ENCODE measurements at places on chromosomes 2 and 18. TPM values are rescaled to one million over a fixed set of nuclear protein-coding genes. Genes with fewer than 3 reads are reported as not detected.

GRCh38 chr18:36567800-36568199, 261.0 kb downstream of the TPGS2 start:
- no peaks in the 10 kb centered on the region for H3K27me3 ChIP-seq
- H3K4me1 ChIP-seq = no peaks in the 10 kb centered on the region
- no peaks in the 10 kb centered on the region for H3K36me3 ChIP-seq
- no peak for DNase-seq

GRCh38 chr2:218086478-218086877, 17.4 kb downstream of the RUFY4 start:
- H3K27me3 ChIP-seq = no peaks in the 10 kb centered on the region
- H3K4me3 ChIP-seq = no peak overlapping the region
- no peak for DNase-seq
- no peak overlapping the region for H3K27ac ChIP-seq
- H3K4me1 ChIP-seq = no peaks in the 10 kb centered on the region

- H3K4me1 ChIP-seq = peaks cover 7% of the 10 kb centered on the region
- no peaks in the 10 kb centered on the region for H3K27me3 ChIP-seq
- H3K27ac ChIP-seq = peak overlapping the region; percentile 30
- H3K36me3 ChIP-seq = no peaks in the 10 kb centered on the region
These were observed 28.9 kb downstream of the KCNF1 start for GRCh38 chr2:10940596-10940995.

DNA sequence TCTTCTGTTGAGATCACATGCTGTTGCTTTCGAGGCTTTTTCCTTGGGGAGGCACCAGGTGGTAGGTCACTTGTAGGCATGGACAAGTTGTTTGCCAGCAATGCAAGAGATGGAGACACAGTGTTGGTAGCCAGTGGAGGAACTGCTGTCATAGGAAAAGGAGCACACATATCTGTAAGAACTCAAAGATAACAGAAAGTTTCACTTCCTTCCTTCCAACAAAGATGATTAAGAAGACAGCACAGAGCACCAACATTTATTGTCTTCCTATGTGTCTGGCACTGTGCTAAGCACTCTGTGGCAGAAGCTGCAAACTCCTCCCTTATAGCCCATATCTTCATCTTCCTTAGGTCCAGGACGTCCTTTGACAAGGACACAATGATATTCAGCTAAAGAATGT, 64.5 kb upstream of the AMMECR1L start:
- DNase-seq = no peak
- no peak overlapping the region for H3K27ac ChIP-seq
- H3K36me3 ChIP-seq = peaks cover 21% of the 10 kb centered on the region
- H3K4me3 ChIP-seq = no peak overlapping the region
- no peaks in the 10 kb centered on the region for H3K27me3 ChIP-seq

Gene WNT10A
- total RNA-seq = not detected
